Anterior cingulate cortex (tissue), 58 donors: ENCODE measurements at places on chromosomes 16 and 17.

DNA sequence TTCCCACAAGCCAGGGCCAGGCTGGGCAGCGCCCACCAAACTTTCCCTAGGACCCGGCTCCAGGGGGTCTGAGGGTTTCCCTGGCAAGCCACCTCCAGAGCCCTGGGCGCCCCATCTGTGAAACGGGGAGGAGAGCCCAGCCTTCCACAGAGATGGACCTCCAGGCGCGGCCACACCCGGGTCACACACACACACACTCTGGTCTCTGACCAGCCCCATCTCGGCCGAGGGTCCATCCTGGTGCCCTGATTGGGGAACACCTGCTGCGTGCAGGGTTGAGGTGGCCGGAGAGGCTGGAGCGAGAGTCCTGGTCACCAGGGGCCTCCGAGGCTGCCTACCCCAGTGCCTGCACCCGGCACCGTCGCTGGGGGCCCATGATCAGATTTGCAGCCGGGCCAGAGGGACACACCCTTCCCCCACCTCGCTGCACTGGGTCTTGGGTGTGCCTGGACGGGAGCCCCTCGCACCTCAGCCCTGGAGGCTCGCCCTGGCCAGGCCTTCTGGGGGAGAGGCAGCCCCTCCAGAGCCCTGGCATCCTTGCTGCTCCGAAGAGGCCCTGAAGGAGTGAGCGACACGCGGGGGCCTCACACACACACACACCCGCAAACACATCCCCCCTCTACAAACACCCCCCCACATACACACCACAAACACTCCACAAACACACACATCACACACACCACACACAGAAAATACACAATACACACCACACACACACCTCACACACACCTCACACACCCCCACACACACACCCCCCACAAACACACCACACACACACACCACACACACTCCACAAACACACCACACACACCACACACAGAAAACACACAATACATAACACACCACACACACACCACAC is 29.7 kb downstream of the SLC25A10 start:
- DNase-seq, result no peak

GRCh38 chr16:11379420-11379819 is 34.2 kb downstream of the RMI2 start:
- DNase-seq, result no peak

- no peak for DNase-seq
These were observed 8.5 kb downstream of the ALDH3A2 start for GRCh38 chr17:19656851-19657581.

DNA sequence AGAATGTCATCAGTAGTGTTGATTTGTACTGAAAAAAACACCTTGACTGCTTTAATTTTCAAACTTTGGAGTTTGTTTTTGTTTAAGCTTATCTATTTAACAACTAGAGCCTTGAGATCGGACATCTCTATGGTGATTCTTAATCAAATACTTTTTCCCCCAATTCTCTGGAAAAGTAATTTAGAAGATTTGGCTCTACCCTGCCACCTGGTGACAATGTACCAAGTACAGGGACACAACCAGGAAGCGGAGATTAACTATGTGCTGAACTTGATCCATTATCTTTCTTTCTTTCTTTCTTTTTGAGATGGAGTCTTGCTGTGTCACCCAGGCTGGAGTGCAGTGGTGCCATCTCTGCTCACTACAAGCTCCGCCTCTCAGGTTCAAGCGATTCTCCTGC is 30.8 kb downstream of the USP43 start:
- no peak for DNase-seq

GRCh38 chr16:57658878-57659674 is 9.0 kb upstream of the ADGRG3 start:
- no peak for DNase-seq

- no peak for DNase-seq
These were observed 103.0 kb downstream of the RAB11FIP4 start for GRCh38 chr17:31494259-31495021.

GRCh38 chr17:56447171-56447570 is 146.3 kb upstream of the NOG start:
- no peak for DNase-seq

GRCh38 chr17:81865733-81866439 is 5.3 kb downstream of the ARHGDIA start:
- no peak for DNase-seq

GRCh38 chr17:21113049-21113690 is 13.6 kb upstream of the DHRS7B start:
- no peak for DNase-seq

GRCh38 chr16:83245061-83245460 is 562.7 kb upstream of the HSBP1 start:
- DNase-seq, result no peak

DNA sequence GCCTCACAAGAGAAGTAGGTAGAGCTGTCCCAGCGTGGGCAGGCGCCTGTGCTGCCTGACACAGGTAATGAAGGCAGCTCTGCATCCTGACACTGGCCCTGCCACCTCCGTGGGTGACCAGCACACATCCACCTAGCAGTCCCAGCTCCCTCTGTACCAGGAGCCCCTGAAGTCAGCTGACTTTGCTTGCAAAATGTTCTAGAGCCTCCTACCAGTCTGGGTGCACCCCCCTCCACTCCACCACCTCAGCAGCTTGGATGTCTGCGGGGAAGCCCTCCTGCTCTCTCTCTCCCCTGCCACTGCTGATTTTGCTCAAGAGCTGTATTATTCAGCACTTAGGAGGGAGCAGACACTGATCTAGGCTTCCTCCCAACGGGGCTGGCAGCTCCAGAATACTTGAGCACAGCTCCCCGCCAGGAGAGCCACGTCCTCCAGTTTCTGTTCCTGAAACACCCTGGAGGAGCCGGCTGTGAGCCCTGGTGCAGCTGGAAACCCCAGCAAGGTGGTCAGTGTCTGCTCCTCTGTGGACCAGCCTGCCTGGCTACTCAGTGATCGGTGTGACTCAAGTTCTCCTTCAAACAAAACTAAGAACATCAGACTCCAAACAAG is 1.0 kb downstream of the RNF166 start:
- DNase-seq, result no peak

DNA sequence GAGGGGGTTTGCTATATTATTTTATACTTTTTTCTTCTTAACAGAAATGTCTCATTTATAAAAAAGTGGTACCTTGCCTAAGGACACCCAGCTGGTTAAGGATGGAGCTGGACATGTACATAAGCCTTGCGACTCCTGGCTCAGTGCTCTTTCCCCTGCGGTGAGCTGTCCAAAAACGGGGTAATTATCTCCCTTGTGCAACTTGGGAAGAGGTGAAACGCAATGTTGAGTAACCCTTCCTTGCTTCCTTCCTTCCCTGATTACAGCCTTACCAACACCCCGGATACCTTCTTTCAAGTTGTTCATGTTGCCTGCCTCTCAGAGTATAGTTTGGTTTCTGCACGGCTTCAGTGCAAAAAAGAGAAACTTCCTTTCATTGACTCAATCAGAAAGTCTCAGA is 94.1 kb upstream of the XYLT1 start:
- DNase-seq, result no peak

GRCh38 chr17:77640916-77641605 is 317.4 kb upstream of the TNRC6C start:
- DNase-seq, result no peak

DNA sequence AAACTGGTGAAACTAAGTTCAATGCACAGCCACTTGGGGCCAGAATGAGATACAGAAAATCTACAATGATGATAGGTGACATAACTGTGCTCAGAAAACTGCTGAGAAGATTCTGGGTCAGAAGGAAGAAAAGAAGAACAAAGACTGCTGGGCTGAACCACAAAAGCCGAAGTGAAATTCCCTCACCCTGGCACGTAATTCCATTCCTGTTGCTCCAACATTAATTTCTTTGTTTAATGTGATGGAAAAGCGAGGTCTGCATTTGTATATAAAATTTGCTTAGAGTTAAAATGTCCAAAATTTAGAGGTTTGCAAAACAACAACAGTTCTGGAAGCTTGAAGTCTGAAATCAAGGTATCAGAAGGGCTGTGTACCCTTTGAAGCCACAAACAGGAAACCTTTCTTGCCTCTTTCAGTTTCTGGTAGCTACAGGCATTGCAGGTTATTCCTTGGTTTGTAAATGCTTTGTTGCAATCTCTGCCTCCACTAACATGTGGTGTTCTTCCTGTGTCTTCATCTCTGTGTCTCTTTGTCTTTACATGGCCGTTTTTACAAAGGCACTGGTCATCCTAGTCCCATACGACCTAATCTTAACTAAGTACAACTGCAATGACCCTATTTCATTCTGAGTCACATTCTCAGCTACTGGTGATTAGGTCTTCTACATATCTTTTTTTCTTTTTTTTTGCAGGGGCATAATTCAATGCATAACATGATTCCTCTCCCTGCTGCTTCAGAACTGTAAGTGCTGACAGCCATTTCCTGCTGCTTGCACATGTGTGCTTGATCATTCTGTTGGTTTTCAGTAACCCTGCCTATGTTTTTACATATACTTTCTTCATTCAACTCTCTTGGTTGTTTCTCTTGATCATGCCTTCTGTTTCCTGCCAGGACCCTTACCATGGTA is 603.0 kb upstream of the CDH8 start:
- DNase-seq, result no peak

DNA sequence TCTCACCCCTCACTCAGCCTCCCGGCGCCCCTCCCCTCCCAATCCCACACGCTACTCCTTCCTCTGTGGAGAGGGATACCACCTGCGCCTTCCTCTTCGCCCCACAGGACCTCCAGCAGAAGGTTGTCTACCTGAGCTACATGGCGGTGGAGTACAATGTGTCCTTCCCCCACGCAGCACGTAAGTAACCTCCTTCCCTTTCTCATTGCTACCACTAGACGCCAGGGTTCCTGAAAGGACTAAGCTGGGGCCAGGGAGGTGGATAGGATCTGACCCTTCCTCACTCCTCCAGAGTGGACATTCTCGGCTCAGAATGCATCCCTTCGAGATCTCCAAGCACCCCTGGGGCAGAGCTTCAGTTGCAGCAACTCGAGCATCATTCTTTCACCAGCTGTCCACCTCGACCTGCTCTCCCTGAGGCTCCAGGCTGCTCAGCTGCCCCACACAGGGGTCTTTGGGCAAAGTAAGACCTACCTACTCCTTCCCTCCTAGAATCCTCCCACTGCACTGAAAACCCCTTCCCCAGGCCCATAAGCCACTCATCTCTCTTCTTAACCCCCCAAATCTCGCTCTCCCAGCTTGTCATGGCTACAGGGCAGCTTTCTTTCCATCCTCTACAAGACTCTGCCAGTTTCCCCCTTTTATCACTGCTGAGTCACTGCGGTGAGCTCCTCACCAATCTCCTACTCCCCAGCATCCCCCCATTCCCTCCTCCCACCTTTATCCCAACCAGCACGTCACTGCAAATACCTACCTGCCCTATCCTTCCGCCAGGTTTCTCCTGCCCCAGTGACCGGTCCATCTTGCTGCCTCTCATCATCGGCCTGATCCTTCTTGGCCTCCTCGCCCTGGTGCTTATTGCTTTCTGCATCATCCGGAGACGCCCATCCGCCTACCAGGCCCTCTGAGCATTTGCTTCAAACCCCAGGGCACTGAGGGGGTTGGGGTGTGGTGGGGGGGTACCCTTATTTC is 1.5 kb downstream of the CD68 start:
- no peak for DNase-seq

DNA sequence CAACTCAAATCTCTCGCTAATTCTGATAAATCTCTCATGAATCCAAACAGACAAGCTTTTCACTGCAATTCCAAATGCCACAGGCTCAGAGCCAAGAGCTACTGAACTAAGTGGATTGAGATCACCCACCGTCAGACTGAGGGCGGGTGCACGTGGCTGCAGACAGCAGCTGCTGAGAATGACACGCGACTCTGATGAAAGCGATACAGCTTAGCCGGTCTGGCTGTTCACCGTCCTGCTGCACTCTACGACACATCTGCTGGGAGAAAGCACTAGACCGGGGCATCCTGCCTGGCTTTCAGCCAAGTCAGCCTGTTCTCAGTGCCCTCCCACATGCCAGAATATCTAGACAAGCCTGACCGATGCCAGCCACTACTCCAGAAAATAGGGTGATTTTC is 42.6 kb downstream of the KLHDC4 start:
- peak; percentile 46 for DNase-seq

GRCh38 chr17:50201276-50201854 is at the start of gene COL1A1:
TSS of gene COL1A1 (minus strand) at chr17:50201631. CDS start at chr17:50201513, 118 bp downstream.
- DNase-seq, result no peak

GRCh38 chr17:76445697-76446448 is 7.1 kb downstream of the UBE2O start:
- DNase-seq, result no peak

- no peak for DNase-seq
These were observed 23.0 kb upstream of the ZNF750 start for GRCh38 chr17:82862737-82863382.

GRCh38 chr17:2124391-2124790 is 69.5 kb downstream of the HIC1 start:
- DNase-seq, result no peak

DNA sequence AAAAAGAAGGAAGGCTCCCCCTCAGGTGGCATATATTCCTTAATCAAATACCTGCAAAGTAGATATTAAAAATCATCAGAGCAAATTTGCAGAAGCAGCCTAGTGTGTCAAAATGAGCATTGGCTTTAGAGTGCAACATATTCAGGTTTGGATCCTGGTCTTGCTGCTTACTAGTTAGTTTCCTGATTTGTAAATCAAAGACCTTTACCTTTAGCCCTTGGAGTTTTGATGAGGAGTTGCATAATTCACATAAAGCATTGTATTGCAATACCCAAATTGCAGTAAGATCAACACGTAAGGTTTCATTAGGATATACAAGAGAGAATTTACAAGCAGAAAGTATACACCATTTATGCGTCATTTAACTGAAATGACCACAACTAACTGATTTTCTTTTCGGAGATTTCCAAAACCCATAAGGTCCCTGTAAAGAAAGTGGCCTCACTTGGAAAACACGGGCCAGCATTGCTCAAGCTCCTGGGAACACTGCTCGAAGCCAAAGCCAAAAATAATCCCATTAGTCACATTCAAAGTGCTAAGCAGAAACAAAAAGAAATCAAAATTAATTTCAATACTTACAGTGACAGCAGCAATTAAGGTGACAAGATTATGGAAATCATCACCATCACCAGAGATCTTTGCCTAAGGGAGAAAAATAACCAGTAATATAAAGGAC is 415.9 kb upstream of the ERCC4 start:
- DNase-seq, result no peak

DNA sequence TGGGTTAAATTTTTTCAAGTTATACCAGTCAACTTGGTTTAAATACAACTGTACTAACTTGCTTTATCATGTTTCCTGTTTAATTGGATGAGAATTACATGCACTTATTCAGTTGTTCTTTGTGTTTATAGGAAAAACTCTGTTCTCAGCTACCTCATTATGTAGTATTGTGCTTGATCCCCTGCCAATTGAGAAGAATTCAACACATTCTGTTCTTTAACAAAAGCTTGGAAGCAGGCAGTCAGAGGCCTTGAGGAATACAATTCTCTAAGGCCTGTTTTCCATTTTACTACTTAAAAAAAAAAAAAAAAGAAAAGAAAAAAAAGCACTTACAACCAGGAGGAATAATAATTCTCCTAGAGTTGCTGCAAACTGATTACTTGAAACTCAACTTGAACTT is 60.6 kb upstream of the CMIP start:
- DNase-seq, result no peak

GRCh38 chr17:27403480-27404005 is 52.7 kb upstream of the KSR1 start:
- no peak for DNase-seq
